ENCODE measurements at places on chromosomes 7 and 10.

DNA sequence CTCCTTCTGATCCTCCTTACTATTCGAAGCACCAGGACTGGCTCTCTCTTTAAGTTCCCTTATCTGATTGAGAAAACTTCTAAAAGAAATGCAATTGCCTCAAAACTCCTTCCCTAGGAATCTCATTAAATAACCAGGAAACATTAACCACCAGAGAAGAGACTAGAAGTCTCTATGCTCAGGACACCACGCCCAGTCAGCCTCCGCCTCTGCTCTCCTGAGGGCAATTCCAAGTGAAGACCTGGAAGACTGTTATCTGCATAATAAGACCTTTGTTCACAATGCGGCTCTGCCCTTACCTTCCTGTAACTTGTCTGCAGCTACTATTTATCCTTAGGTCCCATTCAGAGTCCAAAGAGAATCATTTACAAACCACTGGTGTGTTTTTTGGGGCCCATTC lies 78.8 kb downstream of the ELMO1 start:
- DNase-seq: no peak

DNA sequence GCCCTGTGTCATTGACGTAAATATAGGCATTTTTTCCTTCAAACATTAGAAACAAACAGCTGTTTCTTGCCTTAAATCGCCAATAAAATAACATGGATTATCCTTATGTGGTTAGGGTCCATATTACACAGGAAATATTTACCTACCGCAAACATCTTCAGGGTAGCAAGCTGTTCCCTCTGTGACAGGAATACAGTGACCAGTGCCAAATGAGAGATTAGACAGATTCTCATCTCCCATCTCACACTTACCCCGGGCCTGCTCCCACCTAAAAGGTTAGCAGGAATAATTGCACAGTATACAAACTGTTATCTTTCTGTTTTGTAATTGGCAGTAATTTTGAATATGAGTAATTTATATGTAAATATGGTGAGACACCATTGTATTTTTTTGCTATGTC lies 16.5 kb downstream of the MKI67 start:
- DNase-seq: no peak

DNA sequence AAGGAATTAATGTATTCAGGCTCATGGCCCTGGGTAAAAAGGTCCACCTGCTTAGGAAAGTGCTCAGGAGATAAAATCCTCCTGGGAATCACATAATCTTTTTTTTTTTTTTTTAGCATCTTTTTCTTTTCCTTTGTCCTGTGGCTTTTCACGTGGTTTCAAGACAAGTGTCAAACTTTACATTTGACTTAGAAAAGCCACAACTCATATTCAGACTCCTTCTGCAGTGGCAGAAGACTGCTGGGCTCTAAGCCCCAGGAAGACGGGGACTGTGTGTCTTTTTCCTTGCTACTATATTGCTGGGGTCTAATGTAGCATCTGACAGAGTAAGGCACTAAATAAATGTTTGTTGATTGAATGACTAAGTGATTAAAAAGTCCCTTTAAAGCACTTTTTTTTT lies 127.5 kb upstream of the ANKRD1 start:
- no peak for DNase-seq

DNA sequence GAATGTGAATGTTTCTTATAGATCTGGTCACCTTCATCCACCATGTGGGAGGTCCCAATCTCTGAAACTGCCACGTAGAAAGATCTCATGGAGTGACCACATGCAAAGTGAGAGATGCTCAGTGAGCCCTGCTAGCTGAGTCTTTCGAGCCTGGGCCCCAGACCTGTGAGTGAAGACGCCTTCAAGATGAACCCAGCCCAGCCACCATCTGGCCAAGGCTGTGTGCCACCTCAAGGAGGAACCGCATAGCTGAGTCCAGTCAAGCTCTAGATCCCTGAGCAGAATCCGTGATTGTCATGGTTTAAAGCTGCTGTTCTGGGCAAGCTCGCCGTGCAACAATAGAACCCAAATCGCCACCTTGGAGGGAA lies 20.2 kb upstream of the PPIF start:
- no peak for DNase-seq

GRCh38 chr7:93902777-93903423 lies 3.5 kb upstream of the GNGT1 start:
- DNase-seq: peak; percentile 17

DNA sequence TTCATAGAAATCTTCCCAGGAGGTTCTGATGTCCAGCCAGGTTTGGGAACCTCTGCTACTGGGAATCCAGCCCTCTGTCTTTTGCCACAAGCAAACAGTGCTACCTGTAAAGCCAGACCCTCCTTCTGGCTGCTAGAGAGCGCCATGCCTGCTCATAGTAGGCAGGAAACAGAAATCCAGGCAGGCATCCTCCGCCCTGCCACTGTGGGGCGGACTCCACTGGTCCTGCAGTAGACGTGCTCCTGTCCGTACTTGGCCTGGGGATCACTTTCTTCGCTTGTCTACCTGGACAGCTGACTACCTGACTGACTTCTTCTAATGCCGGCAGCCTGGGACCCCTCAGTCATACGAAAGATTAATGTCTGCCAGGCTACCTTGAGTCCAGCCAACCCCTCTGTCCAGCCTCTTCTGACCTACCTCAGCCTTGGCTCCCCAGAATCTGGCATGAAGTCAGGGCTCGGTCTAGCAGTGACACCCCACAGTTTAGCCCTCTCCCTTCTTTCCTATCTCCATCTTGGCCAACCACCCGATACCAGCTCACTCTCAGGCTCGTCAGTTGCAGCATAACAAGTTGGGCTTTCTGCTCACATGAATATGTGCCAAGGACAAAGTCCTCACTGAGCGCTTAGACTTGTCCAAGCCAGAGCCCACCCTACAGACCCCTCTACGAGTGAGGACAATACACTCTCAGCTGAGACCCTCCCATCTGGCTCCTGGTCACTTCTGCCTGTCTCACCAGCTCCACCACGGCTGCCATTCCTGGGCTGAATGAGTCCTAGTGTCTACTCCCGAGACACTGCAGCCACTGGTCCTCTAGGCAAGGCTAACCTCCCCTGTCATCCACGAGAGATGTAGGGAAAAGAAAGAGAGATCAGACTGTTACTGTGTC lies 43.9 kb upstream of the OPALIN start:
- DNase-seq: no peak

- no peak for DNase-seq
These were observed 33.0 kb upstream of the SPOCK2 start for GRCh38 chr10:72121389-72121788.

DNA sequence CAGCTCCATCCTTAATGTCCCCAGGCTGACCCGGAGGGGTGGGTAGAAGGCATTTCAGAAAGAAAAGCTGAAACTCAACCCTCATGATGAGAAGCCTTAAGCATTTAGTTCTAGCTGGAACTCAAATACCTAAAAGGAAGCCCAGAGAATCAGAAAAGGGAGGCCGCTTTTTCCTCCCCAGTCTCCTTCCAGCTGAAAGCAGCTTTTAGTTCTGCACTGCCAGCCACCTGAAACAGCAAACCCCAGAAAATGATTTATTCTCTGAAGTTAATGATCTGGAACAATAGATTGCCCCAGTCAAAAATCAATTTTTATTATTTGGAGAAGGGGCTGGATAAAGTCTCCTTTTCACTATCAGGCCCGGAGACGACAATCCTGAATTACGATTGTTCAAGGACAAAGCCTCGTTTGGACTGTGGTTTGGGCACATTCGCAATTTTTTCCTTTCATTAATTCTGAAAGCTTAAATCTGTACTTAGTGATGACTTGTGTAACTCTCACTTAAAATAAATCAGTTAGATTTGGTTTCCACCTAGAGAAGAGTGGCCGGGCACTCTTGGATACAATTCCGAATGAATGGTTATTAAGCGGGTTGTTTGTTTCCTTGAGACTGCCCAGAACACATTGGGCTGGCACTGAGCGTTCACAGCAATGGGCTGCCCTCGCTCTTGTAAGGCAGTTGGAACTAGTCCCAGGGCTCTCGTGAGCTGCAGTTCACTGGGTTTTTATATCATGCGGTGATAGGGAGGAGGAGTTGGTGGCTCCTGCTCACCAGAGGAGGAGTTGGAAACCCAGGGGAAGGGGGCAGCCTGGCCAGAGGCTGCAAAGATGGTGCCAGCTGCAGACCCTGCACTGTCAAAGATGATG lies 262.2 kb downstream of the CCSER2 start:
- no peak for DNase-seq

DNA sequence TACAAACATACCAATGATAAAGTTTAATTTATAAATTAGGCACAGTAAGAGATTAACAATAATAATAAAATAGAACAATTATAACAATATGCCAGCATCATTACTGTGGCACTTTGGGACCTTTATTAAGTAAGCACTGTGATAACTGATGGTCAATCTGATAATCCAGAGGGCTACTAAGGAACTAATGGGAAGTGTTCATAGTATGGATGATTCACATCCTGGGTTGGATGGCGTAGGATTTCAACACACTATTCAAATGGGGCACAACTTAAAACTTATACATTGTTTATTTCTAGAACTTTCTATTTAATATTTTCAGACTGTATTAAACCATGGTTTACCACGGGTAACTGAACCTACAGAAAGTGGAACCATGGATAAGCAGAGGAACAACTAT lies 90.8 kb downstream of the KIF20B start:
- DNase-seq: no peak

- DNase-seq: no peak
These were observed 43.1 kb downstream of the MINPP1 start for GRCh38 chr10:87547734-87548311.

DNA sequence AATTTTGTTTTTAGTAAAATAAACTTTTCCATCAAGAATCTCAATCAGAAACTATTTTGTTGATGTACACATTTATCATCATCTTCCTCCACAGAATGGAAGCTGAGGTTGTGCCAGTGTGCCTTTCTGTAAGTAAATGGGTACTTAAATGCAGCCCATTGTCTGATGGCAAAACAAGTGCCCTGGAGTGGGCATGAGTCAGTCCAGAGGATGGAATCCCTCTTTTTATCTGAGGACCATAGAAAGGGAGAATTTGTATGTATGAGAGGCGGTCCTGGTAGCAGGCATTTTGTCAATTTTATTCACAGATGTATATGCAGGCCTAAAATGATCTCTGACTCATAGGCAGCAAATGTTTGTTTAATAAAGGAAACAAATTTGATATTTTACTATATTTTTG lies 102.1 kb upstream of the MAGI2 start:
- DNase-seq: no peak

DNA sequence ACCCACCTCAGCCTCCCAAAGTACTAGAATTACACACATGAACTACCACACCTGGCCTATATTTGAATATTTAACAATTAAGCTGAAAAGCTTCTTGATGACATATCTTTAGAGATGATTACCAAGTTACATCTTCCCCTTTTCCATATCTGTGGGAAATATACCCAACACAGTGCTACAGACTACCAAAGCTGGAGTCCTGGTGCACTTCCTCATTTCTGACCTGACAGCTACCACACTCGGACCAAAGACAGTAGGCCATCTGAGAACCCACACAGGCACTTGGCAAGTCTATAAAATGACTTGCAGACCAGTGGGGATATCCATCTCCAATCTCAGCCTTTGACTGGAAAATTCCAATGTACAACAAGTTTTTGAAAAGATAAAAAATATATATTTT lies 270.4 kb upstream of the KLF14 start:
- no peak for DNase-seq

DNA sequence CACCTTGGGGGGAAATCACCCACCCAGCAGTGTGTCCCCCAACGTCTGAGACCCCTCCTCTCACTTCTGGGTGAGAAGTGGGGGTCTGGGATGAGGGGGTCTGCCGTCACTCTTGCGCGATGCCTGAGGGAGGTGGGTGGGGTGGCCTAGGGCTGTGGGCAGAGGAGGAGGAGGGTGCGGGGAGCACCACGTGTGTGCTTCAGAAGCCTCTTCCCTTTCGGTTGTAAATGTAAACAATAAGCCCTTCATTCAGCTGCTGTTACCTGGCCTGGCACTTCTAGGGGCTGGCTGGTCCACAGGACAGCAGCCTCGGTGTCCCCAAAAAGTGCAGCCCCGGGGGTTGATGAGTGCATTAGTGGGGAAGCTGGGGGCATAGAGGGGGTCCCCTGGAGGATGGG lies 1.3 kb downstream of the CLIP2 start:
- no peak for DNase-seq

DNA sequence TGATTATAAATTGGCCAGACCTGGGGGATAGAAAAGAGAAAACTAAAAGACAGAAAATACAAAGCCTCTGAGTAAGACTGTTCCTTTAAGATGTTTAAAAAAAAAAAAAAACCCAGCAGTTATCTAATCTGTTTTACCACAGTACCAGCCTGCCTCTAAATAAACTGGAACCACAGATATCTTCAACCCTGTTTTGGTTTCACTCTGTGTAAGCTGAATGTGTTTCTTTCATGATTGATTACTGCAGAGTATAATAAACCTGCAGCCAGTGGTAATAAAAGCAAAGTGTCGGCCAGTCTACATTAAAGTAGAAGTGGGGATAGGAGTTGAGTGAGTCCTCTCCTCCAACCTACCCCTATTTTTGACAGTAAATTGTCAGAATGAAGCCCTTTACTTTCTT lies 40.6 kb downstream of the MGAM2 start:
- no peak for DNase-seq

DNA sequence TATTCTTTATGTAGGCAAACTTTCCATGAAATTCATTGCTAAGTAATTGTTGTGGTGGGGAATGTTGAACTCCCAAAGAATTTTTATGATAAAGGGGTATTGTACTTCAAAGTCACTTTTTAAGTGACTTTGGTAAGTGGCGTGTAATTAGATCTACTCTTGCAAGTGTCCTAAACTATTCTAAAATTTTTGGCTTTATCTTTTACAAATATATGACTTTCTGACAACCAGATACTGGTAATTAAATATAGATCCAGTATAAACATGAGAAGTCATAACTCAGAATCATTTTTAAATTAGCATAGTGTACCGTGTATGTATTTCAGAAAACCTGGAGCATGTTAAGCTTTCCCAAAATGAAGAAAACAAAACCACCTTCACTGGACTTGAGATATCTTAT lies 84.7 kb upstream of the HGF start:
- no peak for DNase-seq

- DNase-seq: peak; percentile 20
These were observed 685.4 kb upstream of the MBL2 start for GRCh38 chr10:53458007-53458406.

DNA sequence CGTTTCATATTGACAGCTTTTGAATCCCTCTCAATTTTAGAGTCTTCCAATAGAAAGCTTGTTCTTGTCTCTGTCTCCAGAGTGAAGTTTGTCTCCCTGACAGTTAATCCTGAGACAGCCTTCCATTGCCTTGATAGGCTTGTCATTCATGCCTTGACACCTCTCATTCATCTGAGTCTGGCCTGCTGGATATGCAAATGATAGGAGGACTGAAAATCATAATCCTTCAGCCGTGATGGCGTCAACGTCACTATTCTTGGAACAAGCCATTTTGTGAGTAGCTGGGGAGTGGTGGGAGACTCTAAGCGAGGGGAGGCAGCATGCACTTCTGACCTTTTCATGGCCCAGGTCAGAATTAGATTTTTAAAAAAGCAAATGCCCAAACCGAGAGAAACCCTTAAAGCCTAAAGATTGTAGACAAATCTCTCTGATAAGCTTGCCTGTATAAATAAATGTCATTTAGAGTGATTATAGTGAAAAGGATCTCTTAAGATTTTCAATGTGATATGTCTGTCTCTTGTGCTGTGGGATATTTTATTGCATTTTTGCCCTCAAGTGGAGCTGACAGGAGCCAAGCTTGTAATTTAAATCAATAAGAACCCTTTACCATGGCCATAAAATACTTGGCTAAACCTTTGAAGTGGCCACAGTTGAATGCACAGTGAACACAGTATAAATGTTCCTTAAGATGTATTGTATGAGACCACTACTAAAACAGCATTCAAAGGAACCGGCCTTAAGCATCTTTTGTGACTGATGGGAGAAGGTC lies 148.8 kb downstream of the SNX10 start:
- no peak for DNase-seq

- DNase-seq: no peak
These were observed 7.4 kb downstream of the IFIT3 start for GRCh38 chr10:89335226-89335625.

Data from BE2C (cell line).